ENCODE measurements at places on chromosomes 4 and X.

- no peak for DNase-seq
Observed at GRCh38 chr4:184444215-184444952, 30.0 kb downstream of the IRF2 start.

GRCh38 chrX:74431797-74432196 is 10.5 kb downstream of the SLC16A2 start:
- no peak for DNase-seq

- no peak for DNase-seq
Observed at GRCh38 chrX:389021-389441, 2.3 kb upstream of the PPP2R3B start.

DNA sequence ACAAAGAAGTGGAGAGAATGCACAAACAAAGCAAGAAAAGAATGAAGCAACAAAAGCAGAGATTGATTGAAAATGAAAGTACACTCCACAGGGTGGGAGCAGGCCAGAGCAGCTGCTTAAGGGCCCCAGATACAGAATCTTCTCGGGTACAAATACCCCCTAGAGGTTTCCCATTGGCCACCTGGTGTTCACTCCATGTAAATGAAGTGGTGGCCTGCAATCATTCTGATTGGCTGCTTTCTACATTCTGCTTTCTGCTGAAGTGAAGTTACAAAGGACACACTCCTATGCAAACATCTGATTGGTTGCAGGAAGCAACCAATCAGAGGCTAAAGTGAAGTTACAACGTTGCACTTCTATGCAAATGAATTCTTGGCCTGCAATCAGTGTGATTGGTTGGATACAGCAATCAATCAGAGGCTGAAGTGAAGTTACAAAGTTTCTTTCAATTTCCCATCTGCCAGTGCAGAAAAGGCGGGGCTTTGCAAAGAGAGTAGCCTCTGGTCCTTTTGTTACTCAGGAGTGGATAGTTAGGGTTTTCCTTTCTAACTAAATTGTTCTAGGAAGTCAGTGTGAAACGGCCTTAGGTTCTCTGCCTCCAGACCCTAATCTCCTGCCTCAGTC is 19.0 kb upstream of the GPC4 start:
- DNase-seq, result no peak

GRCh38 chrX:16975233-16975632 is 28.8 kb downstream of the REPS2 start:
- DNase-seq, result no peak

DNA sequence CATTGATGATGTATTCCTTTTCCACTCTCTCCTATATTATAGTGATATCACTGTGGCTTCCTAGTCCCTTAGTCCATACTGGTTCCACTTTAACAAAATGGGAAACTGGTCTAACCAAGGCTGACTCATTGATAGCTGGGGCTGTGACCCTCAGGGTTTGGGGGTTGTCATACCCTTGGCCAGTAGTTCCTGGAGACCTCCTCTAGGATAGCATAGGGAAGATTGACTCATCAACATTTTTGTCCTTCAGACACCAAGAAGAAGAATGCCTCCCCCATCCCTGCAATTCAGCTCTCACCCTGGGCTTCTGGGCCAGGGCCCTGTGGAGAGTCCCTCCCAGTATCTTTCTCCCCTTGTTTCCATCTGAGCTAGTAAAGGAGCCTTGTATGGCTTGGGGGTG is 68.8 kb upstream of the PRPS1 start:
- no peak for DNase-seq

DNA sequence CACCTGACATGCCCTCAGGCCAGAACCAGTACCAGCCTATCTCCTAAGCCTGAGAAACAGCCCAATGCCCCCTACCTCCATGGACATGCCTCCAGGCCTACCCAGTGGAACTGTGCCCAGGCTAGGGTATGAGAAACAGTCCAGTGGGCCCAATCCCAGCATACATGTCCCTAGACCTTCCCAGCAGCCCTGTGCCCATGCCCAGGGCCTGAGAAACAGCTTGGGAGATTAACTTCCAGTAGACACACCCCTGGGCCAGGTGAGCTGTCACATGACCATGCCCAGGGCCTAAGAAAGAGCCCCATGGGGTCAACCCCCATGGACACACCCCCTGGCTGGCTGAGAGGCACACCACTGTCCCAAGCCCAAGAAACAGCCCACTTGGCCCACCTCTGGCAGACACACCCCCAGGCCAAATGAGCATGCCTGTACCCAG is 78.8 kb downstream of the CBR4 start:
- DNase-seq, result no peak

- no peak for DNase-seq
Observed at GRCh38 chr4:137253949-137254348, 278.3 kb downstream of the PCDH18 start.
